Stimulated activated CD8-positive, alpha-beta memory T cell treated with anti-CD3 and anti-CD28 coated beads, Interleukin-4, amount 100 ng/mL, for 48 hours (primary cell): ENCODE measurements at places on chromosomes 5 and 9.
A peak's percentile ranks its signal among the peaks of the same experiment; 100 is the strongest.

DNA sequence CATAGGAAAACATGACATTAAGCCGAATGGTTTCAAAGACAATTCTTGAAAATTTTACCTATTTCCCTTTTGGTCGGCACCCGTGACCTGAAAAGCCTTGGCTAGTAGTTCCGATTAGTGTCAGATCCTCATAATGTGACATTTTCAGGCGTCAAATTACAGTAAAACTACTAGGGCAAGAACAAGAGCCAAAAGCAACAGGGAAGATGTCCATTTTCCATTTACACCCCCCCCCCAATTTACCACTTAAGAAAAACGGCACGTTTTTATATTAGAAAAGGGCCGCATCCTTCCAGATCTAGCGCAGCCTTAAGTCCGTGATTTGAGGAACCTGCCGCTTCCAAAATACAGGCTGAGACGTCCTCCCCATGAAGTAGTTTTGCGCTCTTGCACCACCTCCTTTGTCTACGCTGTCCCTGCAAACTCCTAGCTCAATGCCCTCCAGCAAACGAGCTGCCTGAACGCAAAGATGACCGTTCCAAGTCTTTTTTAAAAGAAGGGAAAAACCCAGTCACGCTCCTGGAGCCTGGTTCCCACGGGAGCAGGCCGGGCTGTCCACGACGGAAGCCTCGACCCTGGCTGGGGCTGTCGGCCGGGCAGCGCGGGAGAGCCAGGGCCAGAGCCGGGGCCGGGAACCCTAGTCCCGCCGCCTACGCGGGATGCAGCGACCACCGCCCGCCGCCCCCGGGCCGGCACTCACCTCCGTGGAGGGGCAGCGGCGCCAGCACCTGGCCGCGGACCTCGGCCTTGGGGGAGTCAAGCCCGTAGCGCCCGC, 616 bp downstream of the RNF130 start:
- DNase-seq = peak; percentile 38

DNA sequence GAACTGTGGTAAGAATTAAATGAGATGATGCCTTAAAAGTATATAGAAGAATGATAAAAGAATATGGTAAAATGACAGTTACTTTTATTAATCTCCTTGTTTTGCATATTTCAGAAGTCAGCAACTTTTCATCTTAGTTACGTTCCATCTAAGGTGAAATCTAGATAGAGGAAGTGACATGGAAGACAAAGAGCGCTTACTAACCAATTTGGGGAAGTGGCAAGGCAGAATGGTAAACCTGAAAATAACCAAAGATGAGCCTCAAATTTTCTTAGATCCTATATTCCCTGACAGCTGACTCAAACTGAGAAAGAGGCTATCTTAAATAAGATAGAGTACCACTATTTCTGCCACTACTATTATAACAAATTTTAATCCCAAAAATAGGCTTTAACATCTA, 52.5 kb downstream of the FGF10 start:
- no peak for DNase-seq

DNA sequence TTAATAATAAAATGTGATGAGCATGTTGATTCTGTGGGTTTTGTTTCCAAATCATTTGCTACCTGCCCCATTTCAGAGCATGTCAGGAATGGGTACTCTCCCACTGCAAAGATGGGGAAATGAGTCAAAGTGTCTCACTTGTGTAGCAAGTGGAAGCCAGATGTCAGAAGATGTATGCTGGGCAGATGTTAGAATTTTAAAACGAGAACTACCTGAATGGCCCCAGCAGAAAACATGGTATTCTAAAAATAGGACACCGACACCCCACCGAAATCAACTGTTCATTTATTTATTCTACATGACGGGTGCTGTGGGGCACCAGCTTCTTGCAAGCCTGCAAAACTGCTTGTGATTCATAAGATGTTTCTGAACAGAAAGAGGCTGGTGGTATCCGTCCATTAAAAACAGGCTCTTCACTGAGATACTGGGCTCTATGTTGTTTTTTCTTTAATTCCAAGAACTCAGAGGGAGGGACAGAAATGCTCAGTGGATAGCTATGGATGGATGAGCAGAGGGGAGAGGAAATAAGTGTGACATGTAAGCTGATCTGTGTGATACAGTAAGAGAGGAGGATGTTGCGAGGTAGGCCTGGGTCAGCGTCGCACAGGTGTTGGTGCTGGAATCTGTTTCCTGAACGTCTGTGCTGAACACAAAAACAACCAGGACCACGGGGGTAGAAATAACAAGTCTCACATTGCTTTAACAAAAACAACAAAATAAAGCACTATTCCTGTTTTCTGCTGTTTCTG, 157.2 kb downstream of the EFNA5 start:
- DNase-seq = no peak

DNA sequence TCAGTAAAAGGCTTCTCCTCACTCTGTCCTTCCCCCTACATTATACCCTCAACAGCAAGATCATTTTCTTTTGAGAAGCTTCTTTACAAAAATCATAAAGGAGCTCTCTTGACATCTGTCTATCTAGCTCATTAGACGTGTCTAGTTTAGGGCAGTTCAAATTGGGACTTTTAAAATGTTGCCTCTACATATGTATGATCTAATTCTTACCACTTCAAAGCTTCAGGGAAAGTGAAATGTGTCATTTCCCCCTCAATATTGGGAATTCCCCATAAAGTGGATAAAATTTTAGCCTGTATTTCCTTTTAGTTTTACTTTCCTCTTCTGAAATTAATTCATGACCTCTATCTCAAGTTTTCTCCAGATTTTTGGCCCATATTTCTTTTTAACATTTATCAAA, 323.7 kb downstream of the ARRDC3 start:
- DNase-seq = no peak

GRCh38 chr5:128441941-128442350, 96.1 kb downstream of the FBN2 start:
- DNase-seq = no peak
